AG20443 (cell line): ENCODE measurements at places on chromosomes 5 and 9.

DNA sequence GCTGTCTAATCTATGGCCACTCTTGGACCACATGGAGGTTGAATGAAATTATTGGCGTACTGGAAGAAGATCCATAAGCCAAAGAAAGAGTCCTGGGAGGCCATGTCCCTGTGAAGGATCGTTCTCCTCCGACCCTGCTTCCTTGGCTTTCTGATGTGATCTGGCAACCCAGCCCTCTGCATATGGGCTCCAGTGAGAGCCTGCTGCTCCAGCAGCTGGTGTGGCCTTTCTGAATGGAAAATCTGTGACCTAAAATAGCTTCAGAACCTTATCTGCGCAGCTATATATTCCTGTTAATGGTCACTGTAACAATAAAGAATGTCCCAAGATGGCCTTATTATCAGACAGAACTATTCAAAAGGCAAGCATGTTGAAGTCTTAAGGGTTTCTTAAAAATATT lies 40.2 kb upstream of the PHF2 start:
- DNase-seq, result no peak

DNA sequence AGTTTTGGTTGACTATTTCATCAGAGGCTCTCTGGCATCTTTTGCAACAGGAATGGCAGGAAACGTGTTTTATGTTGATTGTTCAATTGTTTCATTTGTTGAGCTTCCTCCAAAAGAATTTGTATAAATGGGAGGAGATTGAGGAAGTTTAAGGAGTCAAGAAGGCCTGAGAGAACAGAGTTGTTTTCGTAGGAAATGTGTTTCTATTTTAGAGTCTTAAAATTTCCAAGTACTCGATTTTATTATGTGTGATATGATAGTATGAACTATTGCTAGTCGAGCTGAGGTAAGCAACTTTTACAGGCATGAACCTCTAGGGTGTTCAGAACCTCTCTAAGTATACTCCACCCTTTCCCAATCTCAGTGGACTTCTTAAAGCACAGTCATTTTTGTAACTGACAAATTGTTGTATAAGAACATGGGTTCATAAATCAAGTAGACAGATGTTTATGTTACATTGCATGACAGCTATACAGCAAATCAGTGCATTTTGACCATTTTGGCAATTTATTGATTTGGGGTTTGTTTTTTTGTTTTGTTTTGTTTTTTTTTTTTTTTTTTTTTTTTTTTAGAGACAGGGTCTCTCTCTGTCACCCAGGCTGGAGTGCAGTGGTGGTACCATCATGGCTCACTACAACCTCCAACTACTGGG lies 47.4 kb downstream of the POLK start:
- DNase-seq, result peak; percentile 11

DNA sequence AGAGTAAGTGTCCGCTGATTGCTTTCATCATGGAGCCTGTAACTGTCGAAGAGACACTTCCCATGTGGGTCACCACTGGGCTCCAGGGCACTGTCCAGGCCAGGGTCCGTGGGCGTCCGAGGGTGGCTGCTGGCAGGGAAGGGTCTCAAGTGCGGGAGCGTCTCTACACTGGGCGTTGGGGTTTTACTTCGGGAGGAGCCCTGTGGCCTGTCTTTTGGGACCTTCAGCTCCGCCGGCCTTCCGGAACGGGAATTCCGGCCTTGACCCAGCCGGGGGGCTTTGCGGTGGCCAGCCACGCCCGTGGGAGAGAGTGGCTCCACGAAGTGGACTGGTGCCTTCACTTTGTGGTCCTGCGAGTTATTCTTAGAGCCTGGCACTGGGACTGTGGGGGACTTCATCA lies 86.2 kb downstream of the CAMSAP1 start:
- DNase-seq, result no peak

DNA sequence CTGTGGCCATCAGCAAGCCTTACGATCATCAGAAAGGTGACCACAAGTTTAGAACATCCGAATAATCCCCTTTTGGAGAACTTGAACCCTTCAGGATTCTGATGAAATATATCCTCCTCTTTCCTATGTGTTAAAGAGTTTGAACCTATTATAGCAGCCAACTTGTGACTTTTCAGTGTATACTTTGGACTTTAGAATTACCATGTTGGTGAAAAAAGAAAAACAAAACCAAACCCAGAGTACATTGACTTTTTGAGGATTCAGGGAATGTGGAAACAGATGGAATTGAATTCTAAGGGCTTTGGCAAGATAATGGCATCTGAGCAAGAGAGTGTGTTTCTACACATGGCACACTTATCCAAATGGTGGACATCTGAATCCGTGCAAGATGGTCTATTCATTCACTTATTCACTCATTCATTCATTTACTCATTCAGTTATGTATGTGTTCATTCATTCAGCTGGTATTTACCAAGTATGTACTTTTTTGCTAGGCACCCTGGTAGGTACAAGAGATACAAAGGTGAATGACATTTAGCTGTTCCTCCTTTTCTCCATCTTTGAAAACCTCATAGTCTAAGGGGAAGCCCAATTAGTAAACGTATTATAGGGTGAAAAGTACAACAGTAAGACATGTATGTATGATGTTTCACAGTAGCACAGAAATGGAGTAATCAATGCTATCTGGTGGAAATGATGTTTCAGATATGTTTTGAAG lies 91.8 kb downstream of the PRDM6 start:
- no peak for DNase-seq

GRCh38 chr9:126699401-126699881 lies 85.7 kb downstream of the LMX1B start:
- DNase-seq, result no peak

- DNase-seq, result peak; percentile 11
Measured at GRCh38 chr5:92758552-92758951, 822.5 kb downstream of the NR2F1-AS1 start.

- no peak for DNase-seq
Measured at GRCh38 chr5:147307170-147307569, 72.3 kb downstream of the STK32A start.

DNA sequence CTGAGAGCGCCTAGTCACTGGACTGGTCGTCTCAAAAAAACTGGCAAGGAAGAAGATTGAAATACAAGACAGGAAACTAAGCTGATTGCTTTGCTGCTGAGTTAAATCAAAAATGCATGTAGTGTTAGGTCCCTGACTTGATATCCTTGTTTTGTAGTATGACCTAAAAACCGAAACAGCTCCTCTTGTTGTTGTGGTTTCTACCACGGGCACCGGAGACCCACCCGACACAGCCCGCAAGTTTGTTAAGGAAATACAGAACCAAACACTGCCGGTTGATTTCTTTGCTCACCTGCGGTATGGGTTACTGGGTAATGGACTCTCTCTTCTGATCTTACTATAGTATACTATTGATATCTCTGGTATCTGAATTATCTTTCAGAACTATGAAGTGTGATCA lies 4.3 kb downstream of the MTRR start:
- DNase-seq, result no peak

- no peak for DNase-seq
Measured at GRCh38 chr9:136829412-136829811, 12.9 kb upstream of the AJM1 start.

DNA sequence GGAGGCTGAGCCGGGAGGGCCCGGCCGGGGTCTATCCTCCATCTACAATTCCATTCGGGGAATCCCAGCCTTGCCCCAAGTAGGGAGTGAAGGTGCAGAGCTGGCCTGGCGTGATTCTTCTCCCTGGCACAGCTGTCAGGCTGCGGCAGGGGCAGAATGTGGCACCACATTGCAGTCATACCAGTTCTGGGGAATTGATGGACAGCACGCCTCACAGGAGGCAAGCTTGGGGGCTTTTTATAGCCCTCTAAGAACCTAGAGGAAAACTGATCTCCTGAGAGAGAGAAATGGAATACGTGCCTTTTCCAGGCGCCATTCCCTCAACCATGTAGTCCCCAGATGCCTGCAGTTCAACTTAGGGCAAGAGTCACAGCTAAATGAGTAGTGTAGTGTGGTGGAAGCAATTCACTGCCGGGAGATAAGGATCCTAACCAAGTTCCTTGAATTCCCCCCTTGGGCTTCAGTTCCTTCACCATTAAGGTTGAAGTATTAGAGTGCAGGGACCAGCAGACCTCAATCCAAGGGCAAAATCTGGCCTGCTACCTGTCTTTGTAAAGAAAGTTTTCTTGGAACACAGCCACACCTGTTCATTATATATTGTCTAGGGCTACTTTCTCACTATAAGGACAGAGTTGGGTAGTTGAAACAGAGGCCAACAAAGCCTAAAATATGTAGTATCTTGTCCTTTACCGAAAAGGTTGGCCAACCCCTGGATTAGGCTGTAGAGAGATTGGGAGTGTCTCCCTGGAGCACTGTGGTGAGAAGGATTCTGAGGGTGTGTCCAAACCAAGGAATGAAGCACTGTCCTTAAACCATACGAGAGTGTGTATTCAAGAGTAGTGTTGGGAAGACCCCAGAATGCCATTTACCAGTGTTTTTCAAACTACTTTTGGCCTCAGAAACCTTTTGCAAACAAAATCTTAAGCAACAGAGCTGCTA lies 10.6 kb downstream of the AFAP1L1 start:
- DNase-seq, result no peak

- no peak for DNase-seq
Measured at GRCh38 chr5:71860048-71860447, 141.0 kb downstream of the CARTPT start.

- no peak for DNase-seq
Measured at GRCh38 chr9:95648225-95648624, 131.5 kb upstream of the PTCH1 start.

- peak; percentile 43 for DNase-seq
Measured at GRCh38 chr5:113052041-113052795, 75.6 kb downstream of the DCP2 start.

DNA sequence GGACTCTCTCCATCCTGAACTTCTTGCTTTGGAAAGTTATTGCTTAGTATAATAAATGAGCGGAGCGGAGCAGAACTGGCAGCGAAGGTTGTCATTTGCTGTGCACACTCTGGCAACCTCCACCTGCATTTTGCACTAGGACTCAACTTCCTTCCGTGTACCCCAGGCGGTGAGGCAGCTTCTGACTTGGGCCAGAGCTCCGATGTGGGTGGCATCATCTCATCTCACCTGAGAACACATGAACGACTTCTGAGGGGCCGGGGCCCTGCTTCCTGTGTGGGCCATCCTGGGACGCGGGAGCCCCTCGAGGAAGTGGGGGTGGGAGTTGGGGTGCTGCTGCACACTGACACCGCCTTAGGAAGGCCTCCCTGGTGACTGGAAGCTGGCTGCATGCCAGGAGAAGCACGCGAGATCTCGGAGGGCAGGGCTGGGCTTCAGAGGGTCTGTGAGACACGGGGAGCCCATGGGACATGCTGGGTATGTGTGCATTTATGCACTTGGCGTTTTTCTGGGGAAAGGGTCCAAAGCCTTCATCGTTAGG lies 56.5 kb upstream of the COL5A1 start:
- DNase-seq, result no peak

DNA sequence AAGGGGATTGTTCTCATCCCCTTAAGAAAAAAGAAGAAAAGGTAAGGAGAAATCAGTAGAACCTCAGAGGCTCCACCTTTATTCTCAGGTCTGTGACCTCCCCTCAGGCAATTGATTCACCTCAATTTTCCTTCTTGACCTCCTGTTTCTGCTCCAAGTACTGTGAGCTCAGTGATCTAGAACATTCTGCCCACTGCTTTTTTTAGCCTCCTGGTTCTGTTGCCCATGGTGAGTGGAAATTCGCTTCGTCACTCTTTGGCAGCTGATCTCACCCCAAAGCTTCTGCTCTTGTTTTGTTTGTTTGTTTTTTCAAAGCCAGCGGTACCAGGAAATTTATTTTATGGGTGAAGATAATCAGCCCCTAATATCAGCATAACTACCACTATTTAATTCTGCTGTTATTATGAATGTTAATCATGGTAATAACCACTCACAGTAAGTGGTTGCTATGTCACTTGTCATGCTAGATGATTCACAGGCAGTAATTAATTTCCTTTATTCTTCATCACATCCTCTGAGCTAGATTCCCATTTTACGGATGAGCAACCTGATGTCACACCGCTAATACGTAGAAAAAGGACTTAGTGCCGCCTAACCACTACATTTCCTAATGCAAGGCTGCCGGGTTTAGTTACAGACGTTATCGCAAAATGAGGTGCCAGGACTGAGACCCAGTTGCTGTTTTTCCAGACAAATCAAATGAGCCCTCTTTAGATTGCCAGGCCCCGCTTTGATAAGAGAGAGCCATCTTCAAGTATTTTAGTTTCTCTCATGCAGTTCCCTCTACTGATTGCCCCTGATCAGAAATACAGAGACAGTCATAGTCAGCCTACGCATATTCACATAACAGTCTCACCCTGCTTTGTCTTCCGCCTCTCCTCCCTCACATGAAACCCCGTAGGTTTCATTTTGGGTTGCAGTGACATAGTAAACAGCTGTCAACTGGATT lies 78.2 kb downstream of the CYFIP2 start:
- DNase-seq, result peak; percentile 30

GRCh38 chr9:104850786-104851545 lies 77.0 kb downstream of the ABCA1 start:
- DNase-seq, result no peak

DNA sequence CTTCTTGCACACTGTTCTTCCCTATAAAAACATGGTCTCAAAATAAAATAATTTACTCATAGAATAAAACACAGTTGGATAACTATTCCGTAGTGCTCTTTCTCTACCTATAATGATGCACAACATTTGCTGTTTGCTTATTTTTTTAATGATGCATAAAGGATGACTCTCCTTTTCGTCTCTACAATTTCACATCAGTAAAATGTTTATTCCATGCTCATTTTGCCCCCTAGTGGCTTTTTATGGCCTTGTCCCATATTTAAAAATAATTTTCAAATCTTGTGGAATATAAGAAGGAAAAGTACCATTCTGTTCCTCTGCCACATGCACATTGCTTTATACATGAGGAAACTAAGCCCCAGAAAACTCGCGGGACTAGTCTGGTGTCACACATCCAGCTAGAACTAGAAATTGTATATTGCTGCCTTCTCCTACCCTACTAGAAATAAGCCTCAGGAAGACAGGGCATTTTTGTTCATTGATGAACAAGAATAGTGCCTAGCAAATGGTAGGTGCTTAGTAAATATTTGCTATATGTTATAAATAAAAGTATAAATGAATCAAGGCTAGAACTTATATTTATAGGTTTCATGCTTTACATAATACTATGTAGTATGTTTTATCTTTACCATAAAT lies 12.7 kb downstream of the KCTD16 start:
- peak; percentile 40 for DNase-seq

DNA sequence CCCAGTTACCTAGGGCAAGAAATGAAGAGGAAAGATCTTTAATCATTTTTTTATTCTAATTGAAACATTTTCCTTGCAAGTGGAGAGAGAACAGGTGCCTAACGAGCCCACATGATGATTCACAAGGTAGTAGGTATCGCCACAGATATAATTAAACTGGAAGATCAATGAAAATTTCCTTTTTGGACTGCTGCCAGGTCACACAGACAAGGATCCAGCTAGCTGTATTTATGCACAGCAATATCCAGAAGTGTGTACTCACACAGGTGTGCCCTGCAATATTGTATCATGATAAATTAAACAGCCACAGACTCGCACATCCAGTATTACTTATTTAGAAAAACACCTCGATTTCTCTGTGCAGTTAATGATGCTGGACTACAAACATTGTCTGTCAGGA lies 294.0 kb upstream of the SMARCA2 start:
- no peak for DNase-seq

DNA sequence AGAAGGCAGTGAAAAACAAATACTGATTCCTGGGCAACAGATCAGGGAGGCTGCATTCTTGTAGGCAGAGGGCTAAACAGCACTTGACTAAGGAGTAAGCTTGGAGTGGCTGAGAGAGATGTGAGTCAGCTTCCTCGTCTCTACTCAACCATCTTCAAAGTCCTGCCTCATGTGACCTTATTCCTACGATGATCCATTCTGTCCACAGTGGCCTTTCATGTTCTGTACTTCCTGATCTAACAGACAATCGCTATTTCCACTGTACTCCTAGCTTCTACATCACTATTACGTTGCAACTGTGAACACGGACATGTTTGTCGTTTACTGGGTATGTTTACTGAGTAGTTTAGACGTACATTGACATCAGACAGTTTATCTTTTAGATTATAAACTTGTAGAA lies 365.4 kb downstream of the ARL15 start:
- DNase-seq, result no peak
